Activated T-cell treated with anti-CD3 and anti-CD28 coated beads for 1 hour (primary cell): ENCODE measurements at places on chromosomes 2 and 18.

- DNase-seq, result no peak
Observed at GRCh38 chr2:197993830-197994229, 189.4 kb downstream of the PLCL1 start.

DNA sequence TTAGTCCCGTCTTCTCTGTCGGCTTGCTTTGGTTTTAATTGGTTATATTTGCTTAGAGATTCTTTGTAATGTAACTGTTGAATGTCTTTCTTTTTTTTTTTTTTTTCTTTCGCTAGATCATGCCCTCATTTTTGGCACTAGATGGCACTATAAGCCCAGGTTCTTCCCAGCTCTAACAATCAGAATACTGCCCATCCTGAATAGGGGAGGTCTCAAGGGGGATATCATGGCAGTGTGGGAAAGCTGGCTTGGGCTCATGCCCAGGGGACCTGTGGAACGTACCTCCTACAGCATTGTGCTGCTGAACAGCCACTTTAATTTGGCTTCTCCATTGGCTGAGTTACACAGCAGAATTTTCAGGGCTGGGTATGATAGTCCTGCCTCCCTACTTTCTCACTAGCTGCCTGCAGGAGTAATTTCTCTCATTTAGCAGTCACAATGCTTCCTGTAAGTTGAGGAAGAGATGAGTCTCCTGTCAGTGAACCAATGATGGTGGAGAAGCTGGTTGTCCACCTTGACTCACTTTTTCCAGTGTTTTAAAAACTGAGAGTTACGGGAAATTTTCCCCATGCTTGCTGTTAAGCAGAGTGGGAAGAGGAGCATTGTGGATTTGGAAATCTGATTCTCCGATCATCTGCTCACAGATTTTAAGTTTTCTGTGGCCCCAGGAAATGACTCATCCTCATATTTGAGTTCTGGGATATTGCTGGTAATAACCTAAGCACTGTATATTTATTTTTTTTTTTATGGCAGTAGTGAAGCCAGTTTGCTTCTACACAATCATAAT, 47.2 kb downstream of the RAD51AP2 start:
- DNase-seq, result no peak

DNA sequence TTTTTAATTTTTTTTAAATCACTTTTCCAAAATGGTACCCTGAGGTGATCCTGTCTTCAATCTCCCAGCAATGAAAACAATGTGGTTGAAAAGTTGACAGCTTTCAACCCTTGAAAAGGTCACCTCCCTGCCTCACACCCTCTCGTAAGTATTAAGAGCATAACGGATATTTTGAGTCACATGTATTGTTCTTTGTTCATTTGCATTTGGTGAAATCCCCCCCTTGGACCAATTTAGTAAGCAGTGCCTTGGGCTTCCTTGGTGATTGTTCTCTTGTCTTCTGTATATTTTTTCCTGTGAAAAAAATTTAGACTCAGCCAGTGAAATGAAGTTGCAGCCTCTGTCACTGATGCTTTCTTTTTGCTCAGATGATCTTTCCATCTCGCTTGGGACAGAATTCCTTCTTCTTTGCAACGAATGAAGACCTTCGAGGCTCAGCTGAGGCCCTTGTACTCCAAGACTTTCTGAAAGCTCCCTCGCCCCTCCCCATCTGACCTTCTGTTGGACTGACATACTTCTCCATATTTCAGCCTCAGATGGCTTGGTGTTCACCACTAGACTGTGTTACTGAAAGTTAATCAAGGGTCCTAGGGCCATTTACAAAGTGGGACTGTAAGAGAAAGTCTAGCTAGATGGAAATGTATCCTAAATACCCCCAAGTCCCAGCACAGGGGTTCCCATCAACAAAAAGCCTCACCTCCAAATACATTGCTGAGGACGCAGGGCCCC, 158.4 kb downstream of the BCL2 start:
- no peak for DNase-seq

DNA sequence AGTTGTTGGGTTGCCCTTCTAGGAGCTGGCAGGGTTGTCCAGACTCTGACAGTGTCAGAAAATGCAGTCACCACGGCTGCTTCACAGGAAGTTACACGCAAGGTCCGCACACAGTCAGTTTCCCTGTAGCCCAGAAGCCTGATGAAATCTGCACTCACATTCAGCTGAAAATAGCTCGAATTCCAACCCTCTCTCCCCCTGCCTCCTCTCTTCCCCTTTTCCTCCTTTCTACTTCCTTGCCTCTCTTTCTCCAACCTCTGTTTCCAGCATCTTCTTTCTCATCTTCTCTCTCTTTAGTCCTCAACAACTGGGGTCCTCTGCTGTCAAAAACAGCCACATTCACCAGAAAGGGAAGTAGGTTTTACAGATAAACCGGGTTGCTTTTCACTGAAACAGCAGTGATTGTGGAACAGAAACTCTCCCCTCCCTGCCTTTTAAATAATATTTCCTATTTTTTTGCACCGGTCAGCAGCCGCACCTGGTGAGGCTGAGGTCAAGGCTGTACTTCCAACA, 69.3 kb downstream of the BCL11A start:
- DNase-seq, result no peak

- DNase-seq, result no peak
Observed at GRCh38 chr18:59376351-59376935, 17.4 kb upstream of the LMAN1 start.
